Muscle of back (tissue), 13 donors: ENCODE measurements at places on chromosomes 3 and 15.

- DNase-seq = no peak
These were observed 4.8 kb downstream of the LRRC58 start for GRCh38 chr3:120344349-120344748.

GRCh38 chr15:43241100-43241499 is 20.3 kb upstream of the EPB42 start:
- peak; percentile 91 for DNase-seq

DNA sequence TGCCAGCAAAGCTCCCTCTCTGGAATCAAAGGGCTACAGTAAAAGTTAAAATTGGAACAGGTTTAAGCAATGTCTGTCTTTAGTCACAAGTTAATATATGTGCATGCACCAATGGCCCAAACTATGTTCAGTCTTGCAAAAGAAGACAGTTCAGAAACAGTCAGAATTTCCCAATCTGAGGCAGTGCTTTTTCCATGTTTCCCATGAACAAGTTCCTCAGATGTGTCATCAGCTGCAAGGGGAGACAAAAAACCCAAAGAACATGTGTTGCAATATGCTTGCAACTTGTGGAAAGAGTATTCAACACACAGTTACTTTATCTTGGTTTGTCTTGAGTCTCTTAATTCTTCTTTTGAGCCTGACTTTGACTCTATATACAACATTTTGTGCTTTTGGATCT is 148.4 kb downstream of the USP13 start:
- DNase-seq = peak; percentile 75

- DNase-seq = no peak
These were observed 228.7 kb downstream of the VPS13C start for GRCh38 chr15:61831505-61831921.

DNA sequence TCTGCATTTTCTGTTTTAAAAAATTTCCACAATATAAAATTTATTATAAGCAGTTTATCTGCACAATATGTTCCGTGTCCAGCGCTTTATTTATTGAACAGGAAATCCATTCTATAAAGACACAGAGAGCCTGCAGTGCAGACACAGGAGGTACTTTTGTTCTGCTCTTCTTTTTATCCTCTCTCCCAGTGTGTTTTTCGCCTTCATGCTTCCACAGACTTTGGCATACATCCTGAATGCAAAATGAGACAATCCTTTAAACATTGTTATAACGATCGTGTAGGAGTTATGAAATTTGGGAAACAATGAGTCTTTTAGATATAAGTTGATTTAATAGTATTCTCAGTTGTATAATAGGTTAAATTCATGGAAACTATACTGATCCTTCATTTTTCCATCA is 749.2 kb downstream of the NAALADL2 start:
- peak; percentile 10 for DNase-seq

- no peak for DNase-seq
These were observed 198.5 kb upstream of the COL8A1 start for GRCh38 chr3:99439892-99440291.

DNA sequence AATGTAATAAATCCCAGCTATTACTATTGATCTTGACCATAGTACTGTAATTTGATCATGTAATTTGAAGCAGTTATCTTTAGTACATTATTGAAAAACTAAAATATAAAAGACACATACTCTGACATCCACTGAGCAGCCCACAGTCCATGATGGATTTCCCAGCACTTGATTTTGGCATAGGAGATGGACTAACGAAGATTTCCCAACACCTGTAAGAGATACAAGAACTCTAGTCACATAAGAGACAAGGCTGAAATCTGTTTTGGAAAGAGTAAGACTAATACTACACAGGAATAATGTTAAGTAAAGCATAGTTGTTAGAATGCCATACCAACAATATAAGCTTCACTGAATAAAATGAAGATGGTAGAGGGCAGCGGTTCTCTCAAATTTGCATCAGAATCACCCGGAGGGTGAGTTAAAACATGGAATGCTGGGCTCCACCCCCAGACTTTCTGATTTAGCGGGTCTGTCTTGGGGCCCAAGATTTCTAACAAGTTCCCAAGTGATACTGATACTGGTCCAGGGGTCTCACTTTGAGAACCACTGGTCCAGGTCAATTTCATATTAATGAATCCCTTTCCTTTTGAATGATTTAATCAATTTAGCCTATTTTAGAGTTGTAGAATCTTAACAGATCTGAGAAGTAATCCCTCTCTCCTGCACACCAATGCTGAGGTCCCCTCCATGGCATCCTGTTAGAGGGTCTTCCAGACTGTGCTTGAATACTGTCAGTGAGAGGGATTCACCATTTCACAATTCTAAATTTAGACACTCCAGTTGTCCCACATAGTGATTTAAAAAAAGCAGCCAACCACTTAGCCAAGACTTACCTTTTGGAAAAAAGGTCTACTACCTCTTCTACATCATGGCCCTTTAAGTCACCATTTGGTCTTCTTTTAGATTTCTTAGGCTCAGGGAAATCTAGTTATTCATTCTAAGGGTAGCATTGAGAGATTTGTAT is 11.5 kb downstream of the RABL3 start:
- DNase-seq = no peak

DNA sequence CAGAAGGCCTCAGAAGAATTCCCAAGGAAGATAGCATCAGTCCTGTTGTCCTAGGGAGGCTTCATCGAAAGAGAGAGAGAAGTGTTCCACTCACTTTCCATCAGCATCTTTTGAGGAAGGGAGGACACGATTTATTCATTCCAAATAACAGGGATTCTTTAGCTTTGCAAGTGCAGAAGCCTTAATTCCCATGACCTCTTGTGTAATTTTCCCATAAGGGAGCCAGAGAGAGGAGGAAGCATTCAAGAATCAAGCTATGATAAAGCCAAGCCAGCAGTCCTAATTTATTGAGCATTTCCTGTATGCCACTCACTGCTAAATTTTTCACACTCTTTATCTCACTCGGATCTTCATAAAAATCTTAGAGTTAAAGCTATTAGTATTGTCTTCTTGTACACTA is 169.7 kb upstream of the MITF start:
- no peak for DNase-seq

DNA sequence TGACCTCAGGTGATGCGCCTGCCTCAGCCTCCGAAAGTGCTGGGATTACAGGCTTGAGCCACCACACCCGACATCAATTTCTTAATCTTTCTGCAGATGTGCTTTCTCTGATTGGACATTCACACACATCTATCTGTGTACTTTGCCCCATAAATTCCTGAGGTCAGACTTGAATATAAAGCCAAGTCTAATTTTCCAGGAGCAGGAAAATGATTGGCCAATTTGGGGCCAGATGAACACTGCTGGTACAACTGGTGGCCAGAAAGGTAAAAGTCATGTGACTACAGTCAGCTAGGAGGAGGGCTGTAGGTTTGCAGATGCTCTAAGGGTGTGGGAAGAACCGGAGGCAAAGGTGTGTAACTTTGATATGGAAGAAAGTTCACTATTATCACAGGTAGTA is 3.2 kb upstream of the RAD51 start:
- no peak for DNase-seq

GRCh38 chr3:38541806-38542205 is 45.7 kb downstream of the EXOG start:
- no peak for DNase-seq

GRCh38 chr15:90306560-90306959 is 41.1 kb downstream of the NGRN start:
- no peak for DNase-seq
